ENCODE measurements at places on chromosomes 4 and X.

GRCh38 chr4:83317671-83318070 is 17.0 kb downstream of the HPSE start:
- no peak for DNase-seq

GRCh38 chrX:7219153-7219705 is 71.3 kb upstream of the PUDP start:
- DNase-seq, result no peak

GRCh38 chrX:3666975-3667374 is 46.5 kb downstream of the PRKX start:
- no peak for DNase-seq

DNA sequence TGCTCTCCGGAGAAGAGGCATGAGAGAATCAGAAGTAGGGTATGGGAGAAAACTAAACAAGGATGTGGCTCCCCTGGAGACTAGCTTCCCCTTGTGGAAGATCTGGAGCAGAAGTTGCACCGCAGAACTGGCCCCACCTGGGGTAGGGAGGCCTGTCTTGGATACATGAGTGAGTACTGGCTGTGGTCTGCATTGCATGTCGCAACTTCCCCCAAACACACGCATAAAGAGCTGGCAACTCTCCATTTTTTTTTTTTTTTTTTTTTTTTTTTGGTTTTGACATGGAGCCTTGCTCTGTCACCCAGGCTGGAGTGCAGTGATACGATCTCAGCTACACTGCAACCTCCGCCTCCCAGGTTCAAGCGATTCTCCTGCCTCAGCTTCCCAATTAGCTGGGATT is 119.9 kb downstream of the EGF start:
- DNase-seq, result no peak

- no peak for DNase-seq
Observed at GRCh38 chr4:140753329-140753728, 2.9 kb downstream of the TBC1D9 start.

All from A172 (cell line).